ENCODE measurements at places on chromosomes 7 and 10. TPM values are rescaled to one million over a fixed set of nuclear protein-coding genes. Genes with fewer than 3 reads are reported as not detected.

- no peak for DNase-seq
- no peak overlapping the region for H3K27ac ChIP-seq
- no peaks in the 10 kb centered on the region for H3K27me3 ChIP-seq
- no peaks in the 10 kb centered on the region for H3K4me1 ChIP-seq
- H3K4me3 ChIP-seq = no peak overlapping the region
Measured at GRCh38 chr10:123442901-123443300, 223.3 kb upstream of the GPR26 start.

ALOX5 gene
- polyA plus RNA-seq = 0.04 TPM

- no peaks in the 10 kb centered on the region for H3K27me3 ChIP-seq
- no peak for DNase-seq
- H3K4me1 ChIP-seq = no peaks in the 10 kb centered on the region
- no peak within 1 kb of the TSS for H3K27ac ChIP-seq
- no peaks in the 10 kb centered on the region for H3K36me3 ChIP-seq
- no peak within 1 kb of the TSS for H3K4me3 ChIP-seq
Measured at GRCh38 chr7:100949227-100949932, at the start of gene MUC3A. Gene MUC3A (plus strand): TSS chr7:100949534. CDS start chr7:100949625, 91 bp downstream.

DNA sequence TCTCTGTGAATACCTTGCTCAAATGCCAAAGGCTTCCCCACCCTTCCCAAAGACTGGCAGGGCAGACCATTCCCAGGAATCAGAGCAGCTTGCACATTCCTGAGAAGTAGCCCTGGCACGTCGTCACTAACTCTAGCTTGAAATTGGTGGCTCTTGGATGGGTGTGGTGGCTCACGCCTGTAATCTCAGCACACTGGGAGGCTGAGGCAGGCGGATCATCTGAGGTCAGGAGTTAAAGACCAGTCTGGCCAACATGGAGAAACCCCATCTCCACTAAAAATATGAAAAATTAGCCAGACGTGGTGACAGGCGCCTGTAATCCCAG lies 108.2 kb upstream of the MPP7 start:
- no peaks in the 10 kb centered on the region for H3K27me3 ChIP-seq
- no peak overlapping the region for H3K27ac ChIP-seq
- H3K36me3 ChIP-seq = no peaks in the 10 kb centered on the region
- H3K4me3 ChIP-seq = no peak overlapping the region
- no peak for DNase-seq
- no peaks in the 10 kb centered on the region for H3K4me1 ChIP-seq

DNA sequence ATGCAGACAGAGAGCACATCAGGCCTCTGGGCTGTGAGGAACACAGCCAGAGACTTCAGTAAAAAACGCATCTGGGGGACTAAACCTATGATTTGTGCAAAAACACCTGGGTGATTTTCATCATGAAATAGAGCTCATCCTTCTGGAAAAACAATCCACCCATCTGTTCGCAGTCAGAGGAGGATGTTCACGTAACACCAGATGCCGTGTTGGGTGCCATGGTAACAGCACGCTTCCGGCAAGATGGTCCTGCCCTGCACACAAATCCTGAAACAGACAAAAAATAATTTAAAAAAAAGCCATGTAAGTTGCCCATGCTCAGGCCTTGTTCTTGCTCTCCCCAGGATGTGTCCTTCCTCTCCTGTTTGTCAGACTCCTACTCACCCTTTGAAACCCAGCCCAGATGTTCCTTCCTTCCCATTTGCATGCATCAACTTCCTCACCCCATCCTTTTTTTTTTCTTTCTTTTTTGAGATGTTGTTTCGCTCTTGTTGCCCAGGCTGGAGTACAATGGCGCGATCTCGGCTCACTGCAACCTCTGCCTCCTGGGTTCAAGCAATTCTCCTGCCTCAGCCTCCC lies 28.3 kb upstream of the GNA12 start:
- no peak for DNase-seq
- no peak overlapping the region for H3K27ac ChIP-seq
- H3K4me1 ChIP-seq = peaks cover 18% of the 10 kb centered on the region
- no peak overlapping the region for H3K4me3 ChIP-seq
- H3K36me3 ChIP-seq = no peaks in the 10 kb centered on the region
